NCI-H1048 (cell line): ENCODE measurements at places on chromosomes 4 and X.

DNA sequence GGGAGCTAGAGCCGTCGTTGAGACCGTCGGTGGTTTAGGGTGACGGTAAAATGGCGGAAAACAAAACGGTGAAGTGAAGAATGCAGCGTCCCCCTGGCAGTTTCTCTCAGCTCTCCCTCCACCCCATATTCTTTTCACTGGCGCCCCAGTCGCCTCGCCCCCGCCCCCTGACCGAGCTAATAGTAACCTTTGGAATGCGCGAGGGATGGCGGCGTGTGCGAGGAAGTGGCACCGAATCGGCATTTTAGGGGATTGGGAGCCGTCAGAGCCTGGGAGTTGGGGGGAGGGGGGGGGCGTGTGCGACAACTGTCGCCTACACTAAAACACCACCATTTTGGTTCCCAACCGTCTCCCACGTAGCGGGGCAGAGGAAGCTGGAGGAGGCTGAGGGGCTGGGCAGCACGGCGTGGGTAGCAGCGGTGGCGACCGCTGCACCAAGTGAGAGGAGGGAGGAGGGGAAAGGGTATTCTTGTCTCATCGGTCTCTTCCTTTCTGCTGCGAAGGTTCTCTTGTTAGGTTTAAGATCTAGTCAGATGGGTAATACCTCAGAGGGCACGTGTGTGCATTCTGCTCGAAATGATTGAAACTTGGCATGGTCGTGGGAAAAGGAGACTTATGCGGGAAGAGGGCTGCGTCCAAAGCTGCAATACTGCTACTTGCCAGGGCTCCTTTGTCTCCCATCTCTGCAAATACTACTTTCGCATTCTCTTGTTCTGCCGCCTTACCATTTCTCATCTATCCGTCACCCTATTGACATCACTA is 840 bp downstream of the ZNF711 start:
- DNase-seq: no peak

- DNase-seq: no peak
Measured at GRCh38 chr4:185868983-185869382, 57.0 kb upstream of the SORBS2 start.

DNA sequence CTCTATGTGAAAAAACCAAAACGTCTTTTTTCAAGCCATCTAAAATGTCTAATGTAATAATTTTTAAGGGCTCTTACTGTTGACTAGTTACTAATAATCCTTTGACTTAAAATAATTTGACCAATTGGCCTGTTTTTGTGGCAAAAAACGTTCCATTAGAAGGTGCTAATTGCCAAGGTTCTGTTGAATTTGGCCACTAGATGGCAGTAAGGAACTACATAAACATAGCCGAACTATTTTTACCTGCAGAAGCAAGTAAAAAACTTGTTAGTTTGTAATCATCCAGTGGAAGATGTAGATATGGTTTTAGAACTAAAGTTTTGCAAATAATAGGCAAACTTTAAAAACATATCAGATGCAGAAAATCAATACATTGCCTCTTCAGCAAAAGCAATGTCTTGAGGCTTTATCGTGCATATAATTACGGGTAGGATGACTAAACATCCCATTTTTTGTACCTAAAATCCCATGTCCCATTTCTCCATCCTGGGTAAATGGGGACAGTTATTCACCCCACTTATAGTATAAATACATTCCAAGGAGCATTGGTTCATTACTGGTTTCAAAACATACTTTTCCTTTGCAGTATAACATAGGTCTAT is 57.6 kb downstream of the PROM1 start:
- DNase-seq: peak; percentile 21

- no peak for DNase-seq
Measured at GRCh38 chrX:23341452-23341851, 6.8 kb downstream of the PTCHD1 start.

DNA sequence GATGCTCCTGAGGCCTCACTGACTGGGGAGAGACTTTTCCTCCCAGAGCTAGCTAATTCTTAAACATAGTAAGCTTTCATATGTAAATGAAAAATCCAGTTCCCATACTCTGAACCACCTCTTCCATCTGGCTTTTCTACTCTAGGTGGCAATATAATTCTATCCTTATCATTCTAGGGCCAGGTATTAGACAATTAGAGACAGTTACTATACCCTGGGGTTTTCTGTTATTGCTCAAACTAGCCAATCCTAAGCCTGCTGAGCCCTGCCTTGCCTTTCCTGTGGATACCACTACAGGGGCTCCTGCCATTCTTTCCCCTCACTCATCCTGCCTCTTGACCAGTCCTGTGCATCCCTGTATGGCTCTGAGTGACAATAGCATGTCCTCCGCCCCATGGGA is 552.0 kb downstream of the STIM2 start:
- DNase-seq: no peak

GRCh38 chr4:109302361-109303139 is at the start of gene COL25A1:
Gene COL25A1 (minus strand): TSS chr4:109302658.
- DNase-seq: no peak

GRCh38 chr4:132809298-132810032 is 339.6 kb upstream of the PCDH10 start:
- DNase-seq: no peak

- DNase-seq: no peak
Measured at GRCh38 chrX:136369377-136369776, 68.6 kb downstream of the ADGRG4 start.

DNA sequence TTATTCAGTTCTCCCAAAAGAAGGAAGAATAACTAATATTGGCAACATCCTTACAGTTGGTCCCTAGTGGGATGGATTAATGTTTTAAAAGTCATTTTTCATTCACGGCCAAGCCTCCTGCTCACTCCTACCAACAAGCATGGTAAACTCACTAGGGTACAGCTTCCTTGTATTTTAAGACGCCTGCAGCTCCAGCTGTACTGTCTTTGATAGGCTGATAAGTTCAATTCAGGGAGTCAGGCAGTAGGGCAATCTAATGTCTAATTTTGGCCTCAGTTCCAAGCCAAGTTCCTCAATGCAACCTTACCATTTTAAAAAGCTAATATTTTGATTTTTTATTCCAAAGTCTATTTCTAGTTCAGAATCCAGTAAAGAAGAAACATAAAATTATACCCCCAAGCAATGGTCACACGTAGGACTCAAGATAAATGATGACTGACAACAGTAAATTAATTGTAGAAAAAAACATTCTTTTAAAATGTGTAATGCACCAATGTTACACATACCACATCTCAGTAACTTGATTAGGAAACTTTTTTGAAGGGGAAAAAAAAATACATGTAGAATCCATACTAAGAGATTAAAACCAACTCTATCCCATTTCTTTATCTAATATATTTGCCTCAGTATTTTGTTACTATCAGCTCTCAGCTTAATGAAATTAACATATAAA is 9.3 kb downstream of the LCORL start:
- DNase-seq: no peak

GRCh38 chr4:654871-655463 is 19.1 kb downstream of the ATP5ME start:
- DNase-seq: no peak

DNA sequence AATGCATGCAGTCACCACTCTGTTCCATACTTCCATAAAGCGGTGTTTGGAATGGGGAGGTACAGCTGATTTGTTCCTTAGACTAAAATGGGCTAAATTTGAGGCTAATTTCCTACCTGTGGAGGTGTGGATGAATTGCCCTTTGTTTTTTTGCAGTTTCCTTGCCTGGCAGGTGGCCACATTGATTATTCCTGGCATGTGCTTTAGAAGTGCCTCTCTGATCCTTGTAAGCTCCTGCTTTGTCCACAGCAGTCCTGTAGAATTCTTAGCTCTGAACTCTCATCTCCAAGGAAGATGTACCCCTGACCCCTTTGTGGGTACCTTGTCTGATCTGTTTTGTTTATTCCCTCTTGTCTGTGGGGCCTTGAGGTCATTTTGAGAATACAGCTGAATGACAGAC is 136.8 kb downstream of the ADGRL3 start:
- no peak for DNase-seq

- no peak for DNase-seq
Measured at GRCh38 chr4:118745357-118745756, 60.2 kb downstream of the METTL14 start.

DNA sequence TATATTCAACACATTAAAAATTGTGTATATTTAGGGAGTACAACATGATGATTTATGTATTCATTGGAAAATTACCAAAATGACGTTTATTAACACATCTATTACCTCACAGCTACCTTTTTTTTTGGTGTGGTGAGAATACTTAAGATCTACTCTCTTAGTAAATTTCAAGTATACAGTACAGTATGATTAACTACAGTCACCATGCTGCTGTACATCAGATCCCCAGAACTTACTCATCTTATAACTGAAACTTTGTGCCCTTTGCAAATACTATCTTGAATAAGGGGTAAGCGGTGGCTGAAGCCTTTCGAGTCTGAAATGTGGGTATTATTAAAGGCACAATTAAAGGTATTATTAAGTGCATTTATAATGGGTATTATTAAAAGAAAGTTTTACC is 976 bp downstream of the PHKA1 start:
- DNase-seq: no peak

DNA sequence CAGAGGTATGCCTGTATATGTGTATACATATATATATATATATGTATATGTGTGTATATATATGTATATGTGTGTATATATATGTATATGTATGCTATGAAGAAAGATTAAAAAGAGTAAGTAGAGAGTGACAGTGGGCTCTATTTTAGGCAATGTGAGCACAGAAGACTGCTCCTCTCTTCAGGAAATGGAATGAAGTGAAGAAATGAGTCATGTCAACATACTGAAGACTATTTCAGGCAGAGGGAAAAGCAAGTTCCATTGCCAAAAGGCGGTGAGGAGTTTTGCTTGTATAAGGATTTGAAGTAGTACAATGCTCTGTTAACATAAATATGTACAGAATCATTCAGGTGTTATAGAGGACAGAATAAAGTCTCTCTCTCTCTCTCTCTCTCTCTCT is 773.2 kb upstream of the FTHL17 start:
- no peak for DNase-seq

DNA sequence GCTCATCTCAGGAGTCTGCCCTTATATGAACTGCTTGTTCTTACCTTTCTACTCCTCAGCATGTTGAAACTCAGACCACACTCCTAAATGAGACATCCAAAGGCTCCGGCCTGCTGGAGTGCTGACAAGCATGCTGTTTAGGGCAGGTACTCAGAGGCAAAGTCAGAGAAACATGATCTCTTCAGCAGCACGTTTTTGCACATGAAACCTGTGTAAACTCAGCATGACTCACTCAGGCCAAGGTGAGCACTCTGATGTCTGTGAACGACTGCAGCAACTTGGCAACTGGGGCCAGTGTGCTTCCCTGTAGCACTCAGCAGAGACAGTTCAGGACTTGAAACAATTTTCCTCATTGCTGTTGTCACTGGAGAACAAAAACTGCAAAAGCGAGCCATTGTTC is 109.6 kb downstream of the PACRGL start:
- no peak for DNase-seq

- DNase-seq: no peak
Measured at GRCh38 chr4:97349468-97350186, 793.6 kb downstream of the STPG2 start.

DNA sequence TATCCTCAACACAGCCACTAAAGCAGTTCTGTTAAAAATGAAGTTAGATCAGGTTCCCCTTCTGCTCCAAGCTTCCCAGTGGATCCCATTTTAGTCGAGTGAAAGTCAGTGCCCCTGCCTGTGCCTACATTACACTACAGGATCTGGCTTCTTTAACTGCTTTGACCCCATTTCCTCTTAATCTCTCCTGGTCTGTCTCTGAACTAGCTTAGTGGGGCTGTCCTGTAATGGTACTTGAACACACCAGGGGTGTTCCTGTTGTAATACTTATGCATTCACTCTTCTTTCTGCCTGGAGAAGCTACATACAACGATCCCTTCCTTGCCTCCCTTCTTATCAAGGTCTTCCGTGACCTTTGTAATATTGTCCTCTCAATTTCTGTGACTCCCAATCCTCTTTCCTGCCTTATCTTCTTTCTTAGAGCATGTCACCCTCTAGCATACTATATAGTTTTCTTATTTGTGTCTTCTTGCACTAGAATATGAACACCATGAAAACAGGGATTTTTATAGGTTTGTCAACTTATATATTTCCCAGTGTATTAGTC is 16.7 kb downstream of the ARSJ start:
- DNase-seq: no peak

- DNase-seq: no peak
Measured at GRCh38 chrX:150769408-150769807, 76.2 kb downstream of the MTMR1 start.

DNA sequence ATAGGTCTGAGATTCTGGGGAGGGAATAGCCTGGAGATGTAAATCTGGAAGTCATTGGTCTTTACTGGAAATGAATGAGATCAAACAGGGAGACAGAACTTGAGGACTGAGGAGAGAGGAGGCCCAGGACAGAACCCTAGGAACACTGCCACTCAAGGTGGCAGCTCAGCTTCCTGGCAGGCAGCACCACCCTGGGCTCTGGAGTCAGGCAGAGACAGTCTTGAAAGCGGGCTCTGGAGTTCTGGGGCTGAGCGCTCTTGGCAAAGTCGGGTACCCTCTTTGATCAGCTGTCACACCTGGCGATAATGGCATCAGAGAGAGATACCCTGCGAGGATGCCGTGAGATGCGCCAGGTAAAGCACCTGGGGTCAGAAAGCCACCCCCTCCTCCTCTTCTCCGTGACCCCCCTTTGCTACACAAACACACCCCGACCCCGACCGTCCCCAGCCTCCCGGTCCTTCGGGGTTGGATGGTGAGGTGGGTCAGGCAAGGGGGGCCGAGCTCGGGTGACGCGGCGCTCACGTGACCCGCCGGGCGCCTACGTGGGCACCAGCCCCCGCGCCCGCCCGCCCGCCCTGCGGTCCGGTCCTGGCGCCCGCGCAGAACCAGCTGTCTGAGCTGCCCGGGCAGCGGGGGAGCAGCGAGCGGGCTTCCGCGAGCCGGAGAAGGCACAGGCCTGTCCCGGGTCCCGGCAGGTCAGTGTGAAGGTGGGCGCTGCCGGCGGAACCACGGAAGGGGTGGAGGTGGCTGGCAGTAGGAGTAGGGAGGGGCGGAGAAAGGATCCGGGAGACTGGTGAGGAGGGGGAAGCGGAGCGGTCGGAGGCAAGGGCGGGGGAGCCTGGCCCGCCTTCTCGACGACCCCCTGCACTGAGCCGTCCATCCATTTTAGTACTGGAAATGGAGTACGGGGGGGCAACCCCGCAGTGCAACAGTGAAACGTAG is at the start of gene TCEAL3:
TCEAL3 (plus strand) TSS at position 600 of the 942 bp plus-strand sequence. CDS start 1,102 bp downstream, outside the sequence.
- DNase-seq: no peak
